T-cell (primary cell): ENCODE measurements at places on chromosomes 7 and 10. TPM values are rescaled to one million over a fixed set of nuclear protein-coding genes. Genes with fewer than 3 reads are reported as not detected.

DNA sequence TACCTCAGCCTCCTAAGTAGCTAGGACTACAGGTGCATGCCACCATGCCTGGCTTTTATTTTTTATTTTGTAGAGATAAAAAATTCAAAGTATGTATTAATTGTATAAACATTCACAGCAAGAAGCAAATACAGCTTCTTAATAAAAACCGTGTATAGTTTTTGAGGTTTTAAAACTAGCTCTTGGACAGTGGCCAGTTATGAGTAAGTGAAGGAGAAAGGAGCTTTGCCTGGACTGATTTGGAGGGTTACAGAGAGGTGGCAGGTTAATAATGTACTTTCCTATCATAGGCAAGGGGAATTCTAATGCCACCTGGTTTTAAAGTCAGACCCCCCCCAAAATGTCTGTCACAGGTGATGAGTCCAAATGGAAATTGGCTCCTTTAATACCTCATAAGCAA lies 43.4 kb downstream of the ZNRF2 start:
- peaks cover 4% of the 10 kb centered on the region for H3K36me3 ChIP-seq
- DNase-seq = no peak
- peaks cover 6% of the 10 kb centered on the region for H3K4me1 ChIP-seq
- no peaks in the 10 kb centered on the region for H3K27me3 ChIP-seq
- H3K4me3 ChIP-seq = no peak overlapping the region

- H3K4me1 ChIP-seq = no peaks in the 10 kb centered on the region
- no peaks in the 10 kb centered on the region for H3K36me3 ChIP-seq
- no peak overlapping the region for H3K27ac ChIP-seq
- H3K27me3 ChIP-seq = peaks cover 2% of the 10 kb centered on the region
- H3K4me3 ChIP-seq = no peak overlapping the region
Measured at GRCh38 chr10:128489324-128490247, 363.4 kb upstream of the MKI67 start.

DNA sequence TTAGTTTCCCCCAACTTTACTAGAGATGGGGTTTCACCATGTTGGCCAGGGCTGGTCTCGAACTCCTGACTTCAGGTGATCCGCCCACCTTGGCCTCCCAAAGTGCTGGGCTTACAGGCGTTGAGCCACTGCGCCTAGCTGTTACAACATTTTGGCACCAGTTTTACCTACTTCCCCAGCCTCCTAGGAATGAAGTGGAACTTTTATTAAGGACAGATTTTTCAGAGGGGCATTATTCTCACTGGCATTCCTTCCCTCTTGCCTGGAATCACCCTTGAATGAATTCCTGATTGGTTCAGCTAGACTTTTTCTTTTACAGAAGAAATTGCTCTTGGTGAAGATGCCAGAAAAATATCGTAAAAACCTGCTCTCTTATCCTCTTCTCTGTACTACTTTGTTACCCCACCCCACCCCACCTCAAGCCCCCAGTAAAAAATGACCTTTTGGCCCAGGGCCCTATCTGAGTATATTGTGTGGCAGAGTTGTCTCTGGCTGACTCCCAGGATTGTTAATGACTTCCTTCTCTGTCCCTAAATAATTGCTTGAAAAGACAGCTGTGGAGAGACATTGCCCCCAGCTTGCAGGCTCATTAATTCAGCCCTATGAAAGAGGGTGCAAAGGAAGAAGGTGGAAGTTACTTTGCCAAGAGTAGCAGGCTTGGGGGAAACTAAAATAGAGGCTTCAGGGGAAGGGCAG lies 189.6 kb downstream of the AUTS2 start:
- no peaks in the 10 kb centered on the region for H3K27me3 ChIP-seq
- H3K36me3 ChIP-seq = no peaks in the 10 kb centered on the region
- no peaks in the 10 kb centered on the region for H3K4me1 ChIP-seq
- no peak for DNase-seq

DNA sequence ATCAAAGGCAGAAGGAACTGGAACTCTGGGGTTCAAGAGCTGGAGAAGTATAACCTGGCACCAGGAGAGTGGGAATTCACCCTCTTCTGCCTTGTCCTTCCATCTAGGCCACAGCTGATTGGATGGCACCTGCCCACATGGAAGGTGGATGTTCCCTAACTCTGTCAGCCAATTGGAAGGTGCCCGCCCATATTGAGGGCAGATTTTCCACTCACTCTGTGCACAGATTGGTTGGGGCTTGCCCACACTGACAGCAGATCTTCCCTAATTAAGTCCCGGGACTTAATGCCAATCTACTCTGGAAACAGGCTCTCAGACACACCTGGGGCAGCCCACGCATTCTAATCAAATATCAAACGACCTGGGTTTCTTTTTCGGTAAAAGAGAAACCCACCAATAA lies 1142.3 kb upstream of the CELF2 start:
- no peak overlapping the region for H3K4me3 ChIP-seq
- no peaks in the 10 kb centered on the region for H3K4me1 ChIP-seq
- H3K27ac ChIP-seq = no peak overlapping the region
- H3K36me3 ChIP-seq = no peaks in the 10 kb centered on the region

- no peaks in the 10 kb centered on the region for H3K4me1 ChIP-seq
- no peak overlapping the region for H3K27ac ChIP-seq
- no peak for DNase-seq
- H3K36me3 ChIP-seq = no peaks in the 10 kb centered on the region
Measured at GRCh38 chr7:78395298-78396036, 596.9 kb downstream of the PHTF2 start.

- no peak overlapping the region for H3K27ac ChIP-seq
- no peak overlapping the region for H3K4me3 ChIP-seq
- DNase-seq = no peak
- no peaks in the 10 kb centered on the region for H3K36me3 ChIP-seq
- H3K4me1 ChIP-seq = no peaks in the 10 kb centered on the region
Measured at GRCh38 chr7:127776776-127777386, 124.9 kb downstream of the SND1 start.

- H3K36me3 ChIP-seq = no peaks in the 10 kb centered on the region
- H3K27ac ChIP-seq = no peak overlapping the region
- no peak overlapping the region for H3K4me3 ChIP-seq
- no peaks in the 10 kb centered on the region for H3K27me3 ChIP-seq
Measured at GRCh38 chr10:84994722-84995121, 666.3 kb downstream of the CCSER2 start.

DNA sequence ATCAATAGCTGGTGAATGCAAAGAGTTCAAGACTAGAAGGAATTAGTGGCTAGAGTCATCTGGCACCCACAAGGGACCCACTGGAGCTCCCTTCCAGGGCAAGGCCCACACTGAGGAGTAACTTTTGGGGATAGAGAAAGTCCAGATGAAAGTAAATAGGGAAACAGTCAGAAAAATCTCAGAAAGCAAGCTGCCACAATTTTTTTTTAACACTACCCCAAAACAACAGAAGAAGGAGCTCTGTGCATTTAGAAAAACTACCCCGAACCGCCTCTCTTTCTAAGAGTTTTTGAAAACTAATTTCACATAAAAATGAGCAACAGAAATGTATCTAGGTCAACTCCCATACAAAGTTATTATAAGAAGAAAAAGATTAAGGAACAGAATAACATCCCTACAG lies 42.2 kb downstream of the AOAH start:
- no peak overlapping the region for H3K4me3 ChIP-seq
- peaks cover 19% of the 10 kb centered on the region for H3K4me1 ChIP-seq
- H3K27me3 ChIP-seq = no peaks in the 10 kb centered on the region
- peaks cover 2% of the 10 kb centered on the region for H3K36me3 ChIP-seq

DNA sequence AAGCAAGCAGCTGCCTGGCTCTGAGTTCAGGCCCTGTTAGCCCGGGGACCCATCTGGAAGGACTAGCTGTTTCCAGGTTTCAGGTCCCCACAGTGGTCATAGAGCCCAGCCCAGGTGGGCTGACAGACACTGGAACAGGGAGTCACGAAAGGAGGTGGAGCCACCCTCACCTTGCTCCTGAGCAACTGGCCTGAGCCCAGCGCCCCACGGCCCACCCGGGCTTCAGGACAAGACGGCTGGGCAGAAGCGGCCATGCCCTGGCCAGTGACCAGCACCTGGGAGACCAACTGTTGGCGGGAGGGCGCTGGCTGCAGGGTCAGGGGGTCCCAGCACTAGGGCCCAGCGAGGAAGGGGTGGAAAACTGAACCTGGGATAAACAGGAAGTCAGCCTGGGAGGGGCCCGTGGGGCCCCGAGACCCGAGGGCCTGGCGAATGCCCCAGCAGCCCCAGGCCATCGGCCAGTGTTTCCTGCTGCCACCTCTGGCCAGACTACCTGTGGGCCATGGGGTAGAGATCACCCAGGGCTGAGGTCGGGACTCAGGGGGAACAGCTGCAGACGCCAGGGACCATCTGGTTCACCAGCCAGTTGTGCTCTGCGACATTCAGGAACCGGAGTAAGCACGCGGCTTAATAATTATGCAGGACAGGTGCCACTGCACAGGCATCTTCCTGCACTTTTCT lies 282.1 kb upstream of the PPP2R2D start:
- no peak for DNase-seq
- H3K4me1 ChIP-seq = no peaks in the 10 kb centered on the region
- no peaks in the 10 kb centered on the region for H3K27me3 ChIP-seq
- no peaks in the 10 kb centered on the region for H3K36me3 ChIP-seq
- H3K27ac ChIP-seq = no peak overlapping the region

DNA sequence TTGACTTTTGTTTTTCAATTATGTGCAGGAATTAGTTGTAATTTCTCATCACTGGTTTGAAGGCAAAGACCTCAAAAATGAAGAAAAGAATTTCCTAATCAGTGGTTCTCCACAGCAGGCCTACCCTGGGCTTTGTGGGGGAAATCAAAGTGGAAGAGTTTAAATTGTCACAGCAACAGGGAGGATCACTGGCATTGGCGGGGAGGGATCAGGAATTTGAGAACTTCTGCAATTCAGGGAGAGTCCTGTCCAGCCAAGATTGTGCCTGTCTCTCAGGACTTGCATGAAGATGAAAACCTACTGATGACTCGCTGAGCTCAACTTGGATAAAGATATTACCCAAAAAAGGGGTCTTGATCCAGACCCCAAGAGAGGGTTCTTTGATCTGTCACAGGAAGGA lies 70.1 kb downstream of the HACD1 start:
- DNase-seq = no peak
- H3K27ac ChIP-seq = no peak overlapping the region
- no peaks in the 10 kb centered on the region for H3K4me1 ChIP-seq
- no peaks in the 10 kb centered on the region for H3K36me3 ChIP-seq
- H3K27me3 ChIP-seq = no peaks in the 10 kb centered on the region

DNA sequence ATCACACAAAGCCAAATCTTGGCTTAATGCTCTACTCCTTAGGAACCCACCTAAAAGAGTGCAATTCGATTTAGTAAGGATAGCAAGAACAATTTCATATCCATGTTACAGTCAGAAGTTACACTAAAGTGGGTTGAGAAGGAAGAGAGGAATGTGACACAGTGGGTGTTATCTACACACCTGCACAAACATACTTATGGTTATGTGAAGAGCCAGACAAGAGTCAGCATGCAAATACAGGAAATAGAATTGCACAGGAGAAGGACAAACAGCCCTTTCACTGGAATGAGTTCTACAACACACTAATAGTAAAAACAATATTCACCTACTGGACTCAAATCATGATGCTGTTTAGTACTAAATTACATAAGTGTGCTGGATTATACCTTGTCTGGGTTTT lies 262.8 kb downstream of the DGKB start:
- no peaks in the 10 kb centered on the region for H3K27me3 ChIP-seq
- no peak overlapping the region for H3K4me3 ChIP-seq
- no peaks in the 10 kb centered on the region for H3K4me1 ChIP-seq
- H3K36me3 ChIP-seq = no peaks in the 10 kb centered on the region
- DNase-seq = no peak
- H3K27ac ChIP-seq = no peak overlapping the region

DNA sequence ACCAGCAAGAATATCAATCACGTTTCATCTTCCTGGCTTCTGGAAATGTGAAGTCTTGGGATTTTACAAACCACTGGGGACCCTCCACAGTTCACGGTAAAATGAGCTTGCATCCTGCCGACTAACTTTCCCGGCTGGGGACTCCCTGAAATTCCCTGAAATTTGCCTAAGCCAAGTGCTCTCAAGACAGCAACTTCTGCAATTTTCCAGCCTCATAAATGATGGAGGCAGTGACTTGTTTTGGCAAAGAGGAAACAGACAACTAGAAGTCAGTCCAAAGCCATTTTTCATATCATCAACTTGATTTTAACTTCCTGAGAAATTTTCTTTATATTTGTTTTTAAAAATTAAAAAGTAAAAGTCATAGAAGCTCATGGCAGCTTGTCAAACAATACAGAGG lies 212.3 kb downstream of the FANK1 start:
- no peak for DNase-seq
- H3K4me1 ChIP-seq = no peaks in the 10 kb centered on the region
- no peaks in the 10 kb centered on the region for H3K27me3 ChIP-seq

RGR gene
- not detected for total RNA-seq

ACTR3C gene
- 12.4 TPM for total RNA-seq

ATP5F1C gene
- total RNA-seq = 94.4 TPM

XPNPEP1 gene
- total RNA-seq = 40.2 TPM

LOXL4 gene
- not detected for total RNA-seq

IGFBP3 gene
- 20.5 TPM for total RNA-seq

PRPS1L1 gene
- total RNA-seq = not detected

CABCOCO1 gene
- not detected for total RNA-seq
